ENCODE measurements at places on chromosomes 12 and 14.

- no peak for DNase-seq
Observed at GRCh38 chr12:27747111-27747820, 32.8 kb upstream of the KLHL42 start.

- DNase-seq: no peak
Observed at GRCh38 chr12:12425616-12426015, 68.7 kb downstream of the BORCS5 start.

GRCh38 chr12:80777587-80777986, 60.9 kb downstream of the MYF5 start:
- no peak for DNase-seq

DNA sequence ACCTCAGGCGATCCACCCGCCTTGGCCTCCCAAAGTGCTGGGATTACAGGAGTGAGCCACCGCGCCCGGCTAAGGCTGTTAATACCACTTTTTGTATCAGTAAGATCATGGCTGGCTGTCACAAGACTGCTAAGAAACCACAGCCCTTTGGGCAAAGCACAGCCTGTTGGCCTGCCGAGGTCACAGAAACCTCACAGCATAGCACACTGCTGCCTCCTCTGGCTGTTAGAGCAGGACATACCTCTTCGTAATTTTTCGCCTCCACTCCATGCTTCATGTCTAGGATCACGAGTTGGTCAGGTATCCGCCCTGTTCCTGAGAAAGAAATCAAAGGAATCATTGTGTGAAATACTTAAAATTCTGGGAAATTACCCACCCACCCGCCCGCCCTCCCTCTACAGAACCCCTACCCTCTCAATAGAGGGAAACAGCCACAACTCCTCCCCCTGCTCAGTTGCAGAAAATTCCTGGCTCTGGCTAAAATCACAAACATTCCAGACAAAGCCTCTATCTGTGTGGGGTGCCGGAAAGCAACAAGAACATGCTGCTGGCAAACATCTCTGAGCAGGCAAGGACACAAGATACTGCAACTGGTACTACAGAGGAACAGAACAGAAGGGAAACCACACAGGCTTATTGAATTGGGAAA, 20.7 kb upstream of the NEK9 start:
- peak; percentile 95 for DNase-seq

GRCh38 chr12:47507221-47507620, 198.6 kb downstream of the RPAP3 start:
- no peak for DNase-seq

DNA sequence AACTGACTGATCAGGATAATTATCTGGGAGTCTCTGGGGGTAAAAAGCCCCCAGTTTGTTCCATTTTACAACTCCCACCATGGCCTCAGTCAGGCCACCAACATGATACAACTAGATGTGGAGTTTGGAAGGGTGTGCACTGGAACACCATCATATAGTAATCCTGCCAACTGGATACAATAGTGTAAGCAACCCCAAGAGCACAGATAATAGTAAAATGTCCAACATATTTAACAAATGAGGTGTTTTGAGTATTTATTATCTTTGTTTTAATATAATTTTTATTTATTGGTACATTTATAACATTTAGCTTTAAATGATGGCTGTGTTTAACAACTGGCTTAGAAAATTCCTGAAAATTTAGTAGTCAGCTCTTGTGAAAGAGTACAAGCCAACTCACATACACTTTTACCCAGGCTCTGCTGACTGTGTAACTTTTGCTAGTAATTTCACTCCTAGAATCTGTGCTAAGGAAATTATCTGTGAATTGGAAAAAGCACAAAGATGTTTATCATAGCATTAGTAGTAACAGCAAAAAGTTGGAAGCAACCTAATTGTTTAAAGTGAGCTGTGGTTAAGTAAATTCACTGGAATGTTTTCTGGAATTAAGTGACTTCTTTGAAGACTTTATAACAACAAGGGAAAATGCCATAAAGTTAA, 196.8 kb downstream of the RAD51B start:
- no peak for DNase-seq

DNA sequence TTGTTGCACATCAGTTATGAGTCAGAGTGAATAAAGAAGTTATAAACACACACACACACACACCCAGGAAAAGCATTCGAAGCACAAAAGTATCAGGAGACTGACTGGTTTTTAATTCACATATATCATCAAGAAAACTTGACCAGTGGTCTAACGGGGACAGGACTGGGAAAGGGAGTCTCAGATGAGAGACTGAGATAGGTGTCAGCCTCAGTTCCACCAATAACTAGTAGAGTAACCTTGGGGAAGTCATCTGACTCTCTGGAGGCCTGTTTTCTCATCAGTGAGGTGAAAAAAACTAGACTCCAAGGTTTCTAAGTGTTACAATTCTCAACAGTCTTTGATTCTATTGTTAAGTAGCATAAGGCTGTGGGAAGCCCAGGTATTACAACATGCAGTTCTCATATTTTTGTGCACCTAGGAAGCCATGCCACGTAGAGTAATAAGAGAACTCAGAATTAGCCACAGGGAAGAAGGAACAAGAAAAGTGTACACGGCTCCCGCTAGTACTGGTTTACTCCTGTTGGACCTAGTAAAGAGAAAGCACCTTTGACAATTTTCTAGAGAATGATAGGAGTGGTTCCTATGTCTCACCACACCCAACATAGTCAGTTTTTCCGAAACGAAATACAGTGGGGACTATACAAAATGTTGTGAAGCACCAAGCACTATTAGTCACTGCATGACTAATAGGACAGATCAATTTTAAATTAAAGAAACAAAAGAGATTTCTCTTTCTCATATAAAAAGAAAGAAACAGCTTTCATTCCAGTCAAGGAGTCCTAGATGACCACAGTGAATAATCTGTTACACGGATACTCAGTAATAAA, 5.0 kb downstream of the PPTC7 start:
- peak; percentile 65 for DNase-seq

DNA sequence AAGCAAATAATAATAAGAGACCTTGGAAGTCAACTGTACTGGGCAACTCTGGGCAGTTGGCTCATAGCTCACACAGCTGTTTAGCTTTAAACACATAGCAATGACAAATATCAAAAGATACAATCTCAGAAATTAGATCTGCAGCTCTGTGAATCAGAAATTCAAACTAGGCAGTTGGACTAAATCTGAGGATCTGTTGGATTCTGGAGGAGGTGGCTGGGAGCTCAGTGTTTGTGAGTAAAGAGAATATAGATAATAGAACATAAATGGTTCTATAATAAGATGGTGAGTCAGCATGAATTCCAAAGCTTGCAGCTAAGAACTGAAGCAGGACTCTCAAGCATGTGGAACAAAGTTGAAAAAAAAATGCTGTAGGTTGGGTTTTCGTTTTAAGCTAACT, 1949.4 kb upstream of the SEL1L start:
- no peak for DNase-seq

- no peak for DNase-seq
Observed at GRCh38 chr14:38120109-38120508, 87.6 kb upstream of the SSTR1 start.

DNA sequence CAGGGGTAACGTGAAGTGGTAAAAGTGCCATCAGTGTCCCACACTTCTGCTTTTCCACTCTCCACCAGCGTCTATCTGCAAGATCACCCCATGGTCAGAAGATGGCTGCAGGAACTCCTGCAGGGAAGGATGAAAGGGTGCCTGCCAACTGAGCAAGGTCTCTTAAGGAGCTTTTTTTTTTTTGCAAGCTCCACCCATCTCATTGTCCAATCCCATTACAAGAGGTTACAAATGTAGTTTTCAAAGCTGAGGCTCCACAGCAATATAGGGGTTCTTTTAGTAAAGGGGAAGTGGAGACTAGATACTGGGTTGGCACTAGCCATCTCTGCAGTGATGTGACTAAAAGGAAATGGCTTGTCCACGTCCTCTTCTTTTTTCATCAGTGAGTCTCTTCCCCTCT, 5.9 kb upstream of the BHLHE41 start:
- DNase-seq: peak; percentile 44

GRCh38 chr12:82873951-82874350, 187.2 kb downstream of the TMTC2 start:
- DNase-seq: no peak

- DNase-seq: no peak
Observed at GRCh38 chr12:70590549-70591226, 46.5 kb downstream of the PTPRB start.

- DNase-seq: peak; percentile 33
Observed at GRCh38 chr14:41718477-41719166, 111.9 kb downstream of the LRFN5 start.

- no peak for DNase-seq
Observed at GRCh38 chr14:69708049-69708448, 58.9 kb upstream of the SRSF5 start.

GRCh38 chr12:115259968-115260747, 576.2 kb upstream of the TBX3 start:
- DNase-seq: no peak

DNA sequence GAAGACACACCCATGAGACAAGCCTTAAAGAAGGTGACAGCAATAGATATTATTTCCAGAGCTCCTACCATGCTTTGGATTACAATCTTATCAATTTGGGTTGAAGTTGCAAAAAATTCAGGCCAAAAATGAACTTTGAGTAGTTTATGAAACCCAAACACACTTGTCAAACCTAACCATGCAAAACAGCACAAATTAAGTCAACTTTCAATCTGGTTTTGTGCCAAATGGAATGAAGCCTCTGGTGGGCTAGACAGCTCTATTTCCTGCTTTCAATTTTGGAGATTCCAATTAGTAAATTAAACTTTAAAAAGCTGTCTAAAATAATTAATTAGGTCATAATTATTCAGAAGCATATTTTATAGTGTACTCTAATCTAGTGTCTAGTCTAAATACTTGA, 203.4 kb downstream of the SYT1 start:
- no peak for DNase-seq

DNA sequence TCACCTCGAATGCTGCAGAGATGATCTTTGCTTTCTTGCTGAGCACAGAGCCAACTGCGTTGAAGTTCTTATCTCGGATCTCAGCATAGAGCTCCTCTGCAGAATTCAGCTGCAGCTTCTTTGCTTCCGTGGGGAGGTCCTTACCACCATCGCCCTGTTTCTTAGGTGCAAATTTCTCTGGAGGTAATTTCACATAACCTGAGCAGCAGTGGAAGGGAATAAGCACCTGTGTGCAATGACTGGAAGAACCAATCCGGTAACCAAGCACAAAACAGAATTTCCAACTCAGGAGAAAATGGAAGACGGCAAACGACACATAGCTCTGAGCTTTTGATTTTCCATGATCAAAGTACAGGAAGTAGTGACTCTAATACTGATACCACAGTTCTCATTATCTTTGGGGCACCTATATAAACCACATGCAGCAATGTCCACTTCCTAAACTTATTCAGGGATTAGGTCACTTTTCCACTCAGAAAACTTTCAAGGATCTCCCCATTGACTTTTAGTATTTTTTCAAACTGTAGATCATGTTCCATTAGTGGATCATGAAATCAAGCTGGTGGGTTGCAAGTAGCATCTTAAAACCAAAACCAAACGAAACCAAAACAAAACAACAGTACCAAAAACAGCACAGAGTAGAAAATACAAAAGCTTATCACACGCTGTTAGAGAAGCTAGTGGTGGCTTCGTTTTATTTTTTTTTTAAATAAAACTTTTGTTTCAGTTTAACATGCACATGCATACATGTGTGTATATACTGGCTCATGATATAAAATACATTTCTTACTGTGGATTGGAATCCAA, 18.9 kb upstream of the DIABLO start:
- DNase-seq: no peak

DNA sequence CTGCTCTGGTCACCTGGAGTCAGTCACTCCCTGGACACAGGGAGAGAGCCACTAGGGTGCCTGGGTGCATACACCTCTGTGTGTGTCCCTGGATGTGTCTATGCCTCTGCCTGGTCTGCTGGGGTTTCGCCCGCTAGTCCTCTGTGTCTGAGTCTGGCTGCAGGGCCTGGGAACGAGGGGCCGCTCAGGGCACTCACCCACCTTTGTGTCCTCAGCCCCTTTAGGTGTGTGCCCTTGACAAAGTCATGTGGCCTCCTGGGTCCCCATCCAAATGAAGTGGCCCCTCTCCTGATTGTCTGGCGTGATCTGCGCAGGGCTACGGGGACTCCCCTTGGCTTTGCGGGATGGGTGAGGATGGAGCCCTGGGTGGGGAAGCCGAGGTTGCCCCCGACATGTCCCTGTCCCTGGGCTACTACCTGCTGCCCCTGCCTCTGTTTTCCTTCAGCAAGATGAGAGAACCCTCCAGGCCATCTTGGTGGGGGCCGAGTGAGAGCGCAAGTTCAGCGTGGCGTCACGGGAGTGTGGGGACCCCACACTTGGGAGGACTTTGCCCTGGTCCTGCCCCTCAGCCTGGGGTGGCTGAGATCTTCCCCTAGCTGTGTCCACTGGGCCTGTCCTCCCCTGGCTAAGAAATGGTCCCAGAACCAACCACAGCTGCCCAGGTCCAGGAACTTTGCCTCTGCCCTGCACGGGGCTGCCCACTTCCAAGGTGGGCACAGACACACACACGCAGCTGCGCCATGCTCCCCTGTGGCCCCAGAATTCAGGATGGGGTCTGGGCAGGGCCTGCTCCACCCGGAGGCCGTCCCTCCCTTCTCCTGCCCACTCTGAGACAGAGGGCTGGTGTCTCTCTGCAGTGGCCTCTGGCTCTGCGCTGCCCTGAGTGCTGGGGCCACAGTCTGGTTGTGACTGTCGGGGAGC, 2.7 kb upstream of the AHNAK2 start:
- DNase-seq: no peak

GRCh38 chr12:81263072-81263471, 185.2 kb downstream of the ACSS3 start:
- DNase-seq: no peak

DNA sequence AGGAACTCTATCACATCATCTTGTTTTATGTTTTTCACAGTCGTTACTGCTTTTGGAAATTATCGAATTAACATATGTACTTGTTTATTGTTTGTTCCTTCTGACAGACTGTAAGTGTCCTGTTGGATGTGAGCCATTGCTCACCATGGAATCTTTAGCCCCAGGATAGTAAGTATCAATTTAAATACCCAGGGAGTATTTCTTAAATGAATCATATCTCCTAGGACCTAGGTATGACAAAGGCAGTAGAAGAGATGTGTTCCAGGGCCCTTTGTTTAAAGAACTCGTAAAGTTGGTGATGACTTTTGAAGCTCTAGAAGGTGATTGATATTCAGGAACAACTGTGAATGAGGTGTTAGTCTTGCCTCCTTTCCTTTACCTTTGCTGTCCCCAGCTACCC, 30.3 kb upstream of the STRAP start:
- no peak for DNase-seq

DNA sequence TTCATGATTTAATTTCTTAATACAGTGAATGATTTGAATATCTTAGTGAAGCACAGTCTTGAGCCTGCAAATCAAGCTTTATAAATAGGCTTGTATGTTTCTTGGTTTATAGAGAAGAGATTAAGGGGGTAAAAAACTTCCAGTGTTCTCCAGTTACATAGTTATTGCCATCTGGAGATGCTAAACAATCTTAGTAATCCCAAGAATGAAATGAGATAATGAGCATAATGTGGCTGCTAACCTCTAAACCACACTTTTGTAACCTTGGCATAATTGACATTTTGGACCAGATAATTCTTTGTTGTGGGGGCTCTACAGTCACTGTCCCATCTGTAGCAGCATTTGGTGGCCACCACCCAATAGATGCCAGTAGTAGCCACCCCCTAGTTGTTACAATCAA, 316.8 kb downstream of the CCDC91 start:
- no peak for DNase-seq
